A549 treated with CpdA at 1 μM for 4 hours (cell line): ENCODE measurements at places on chromosomes 6 and 20. TPM values are rescaled to one million over a fixed set of nuclear protein-coding genes. Genes with fewer than 3 reads are reported as not detected.

The DEFB112 gene
- total RNA-seq, result not detected in 5 replicates

The KHDC1L gene
- total RNA-seq, result 0.25 to 0.66 TPM (median 0.31 TPM) in 3 of 5 replicates, not detected in the others

The JPH2 gene
- total RNA-seq, result 0.58 to 0.99 TPM (median 0.83 TPM) in 5 replicates

The HLA-DRB1 gene
- total RNA-seq, result not detected in 5 replicates

The SNAP91 gene
- total RNA-seq, result 0.08 to 0.96 TPM (median 0.21 TPM) in 5 replicates

The RNF182 gene
- 3.0 to 3.5 TPM (median 3.4 TPM) in 5 replicates for total RNA-seq

The BMP5 gene
- 0.02 to 0.07 TPM (median 0.05 TPM) in 3 of 5 replicates, not detected in the others for total RNA-seq

The SLC24A3 gene
- 0.02 to 0.04 TPM in 2 of 5 replicates, not detected in the others for total RNA-seq

The MAP1LC3A gene
- total RNA-seq, result 19.0 to 31.6 TPM (median 27.1 TPM) in 5 replicates

The HSPA12B gene
- 0.17 to 0.52 TPM (median 0.47 TPM) in 5 replicates for total RNA-seq

The NNAT gene
- not detected in 5 replicates for total RNA-seq

The C20orf144 gene
- total RNA-seq, result 0.06 to 0.18 TPM (median 0.09 TPM) in 5 replicates

The ADGB gene
- not detected in 5 replicates for total RNA-seq

The ZNF831 gene
- total RNA-seq, result not detected in 5 replicates

The OGFR gene
- total RNA-seq, result 39.8 to 50.5 TPM (median 45.6 TPM) in 5 replicates

The TREM2 gene
- not detected in 5 replicates for total RNA-seq

The SSTR4 gene
- not detected in 5 replicates for total RNA-seq

The IL17F gene
- not detected in 5 replicates for total RNA-seq

The SPATS1 gene
- total RNA-seq, result not detected in 5 replicates

The GDAP1L1 gene
- total RNA-seq, result 0.16 TPM in 1 of 5 replicates, not detected in the others

The IDH3B gene
- 128 to 135 TPM (median 133 TPM) in 5 replicates for total RNA-seq

The GTSF1L gene
- not detected in 5 replicates for total RNA-seq

The TBPL1 gene
- total RNA-seq, result 24.3 to 27.8 TPM (median 26.0 TPM) in 5 replicates

The RBL1 gene
- total RNA-seq, result 9.7 to 12.2 TPM (median 10.1 TPM) in 5 replicates

The CDH4 gene
- 6.0 to 9.2 TPM (median 8.7 TPM) in 5 replicates for total RNA-seq

The TFAP2A gene
- 16.6 to 20.6 TPM (median 18.3 TPM) in 5 replicates for total RNA-seq

The NUDT3 gene
- total RNA-seq, result 5.6 to 8.4 TPM (median 6.1 TPM) in 5 replicates

The COL9A3 gene
- total RNA-seq, result 0.40 to 0.72 TPM (median 0.50 TPM) in 5 replicates

The TMEM170B gene
- total RNA-seq, result 0.73 to 1.0 TPM (median 0.85 TPM) in 5 replicates

The RAET1G gene
- total RNA-seq, result 7.2 to 12.5 TPM (median 10.7 TPM) in 5 replicates

The PHIP gene
- total RNA-seq, result 3.9 to 7.1 TPM (median 5.5 TPM) in 5 replicates

The ZNF311 gene
- total RNA-seq, result 0.16 to 0.37 TPM (median 0.22 TPM) in 5 replicates

The RIMS1 gene
- total RNA-seq, result not detected in 5 replicates

The DST gene
- total RNA-seq, result 59.0 to 73.5 TPM (median 67.7 TPM) in 5 replicates

The GJA1 gene
- 69.0 to 91.5 TPM (median 83.9 TPM) in 5 replicates for total RNA-seq

The STX11 gene
- total RNA-seq, result 1.8 to 2.2 TPM (median 2.0 TPM) in 5 replicates

The NHLRC1 gene
- 1.5 to 2.2 TPM (median 1.8 TPM) in 5 replicates for total RNA-seq

The APCDD1L gene
- total RNA-seq, result 0.06 to 0.09 TPM (median 0.07 TPM) in 5 replicates

The RSPH9 gene
- total RNA-seq, result 0.12 to 0.27 TPM (median 0.24 TPM) in 5 replicates
